ENCODE measurements at places on chromosomes 3 and 15. TPM values are rescaled to one million over a fixed set of nuclear protein-coding genes. Genes with fewer than 3 reads are reported as not detected.

FBXL22 gene
- 0.59 TPM for total RNA-seq

GOLGA6B gene
- total RNA-seq, result not detected

ATXN7 gene
- 13.6 TPM for total RNA-seq

MITF gene
- total RNA-seq, result 3.6 TPM

PLIN1 gene
- total RNA-seq, result 0.30 TPM
